Kasumi-1 (cell line): ENCODE measurements at places on chromosomes 2 and 18.

DNA sequence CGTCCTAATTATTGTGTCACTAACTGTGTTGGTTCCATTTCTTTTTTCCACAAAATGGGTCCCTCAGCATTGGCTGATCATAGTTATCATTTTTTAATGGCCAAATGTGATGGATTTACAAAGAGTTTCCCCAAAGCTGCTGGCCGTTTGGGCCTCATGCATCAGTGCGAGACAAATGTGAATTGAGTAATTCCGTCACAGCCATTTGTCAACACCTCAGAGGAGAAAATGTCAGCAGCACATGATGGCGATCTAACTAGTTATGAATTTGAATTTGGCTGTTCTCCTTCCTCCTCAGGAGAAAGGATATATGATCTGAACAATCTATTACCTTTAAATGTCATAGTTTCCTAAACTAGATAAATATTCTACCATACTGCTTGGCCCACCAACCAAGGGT is 54.9 kb upstream of the SP3 start:
- no peak for DNase-seq

DNA sequence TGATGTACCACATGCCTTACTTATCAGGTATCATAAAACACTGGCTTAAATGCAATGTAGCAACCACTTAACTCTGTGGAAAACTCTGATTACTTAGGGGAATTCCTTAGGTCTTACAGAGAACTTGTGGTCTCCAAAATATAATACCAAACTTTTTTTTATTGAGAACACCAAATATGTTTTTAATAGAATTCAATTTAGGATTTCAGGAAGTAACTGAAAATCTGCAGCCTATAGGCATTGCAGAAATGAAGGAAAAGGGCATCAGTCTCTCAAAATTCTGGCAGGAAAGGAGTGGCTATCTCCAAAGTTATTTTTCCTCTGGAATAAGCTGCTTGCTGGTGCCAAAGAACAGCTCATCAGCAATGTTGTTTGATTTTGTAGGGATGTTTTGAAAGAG is 105.3 kb upstream of the UGP2 start:
- no peak for DNase-seq

DNA sequence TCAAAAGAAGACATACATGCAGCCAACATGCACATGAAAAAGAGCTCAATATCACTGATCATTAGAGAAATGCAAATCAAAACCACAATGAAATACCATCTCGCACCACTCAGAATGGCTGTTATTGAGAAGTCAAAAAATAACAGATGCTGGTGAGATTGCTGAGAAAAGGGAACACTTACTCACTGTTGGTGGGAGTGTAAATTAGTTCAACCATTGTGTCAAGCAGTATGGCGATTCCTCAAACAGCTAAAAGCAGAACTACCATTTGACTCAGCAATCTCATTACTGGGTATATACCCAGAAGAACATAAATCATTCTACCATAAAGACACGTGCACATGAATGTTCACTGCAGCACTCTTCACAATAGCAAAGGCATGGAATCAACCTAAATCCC is 95.5 kb upstream of the XIRP2 start:
- no peak for DNase-seq

DNA sequence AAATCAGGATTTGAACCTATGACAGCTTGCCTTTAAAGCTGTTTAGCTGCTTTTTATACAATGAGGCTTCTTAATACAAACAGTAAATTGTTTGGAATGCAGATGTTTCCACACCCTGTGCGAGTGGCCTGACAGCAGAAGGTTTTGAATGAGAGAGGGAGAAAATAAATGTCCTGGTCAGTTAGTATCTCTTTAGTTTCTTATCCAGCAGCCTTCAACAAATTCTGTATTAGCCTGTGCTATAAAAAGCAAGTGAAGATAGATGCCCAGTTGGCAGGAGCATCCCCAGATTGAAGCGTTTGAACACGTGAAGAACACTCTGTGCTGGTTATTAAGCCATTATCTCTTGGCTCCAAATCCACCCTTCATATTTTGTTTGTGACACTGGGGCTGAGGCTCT is 70.6 kb downstream of the CERS6 start:
- DNase-seq, result no peak

DNA sequence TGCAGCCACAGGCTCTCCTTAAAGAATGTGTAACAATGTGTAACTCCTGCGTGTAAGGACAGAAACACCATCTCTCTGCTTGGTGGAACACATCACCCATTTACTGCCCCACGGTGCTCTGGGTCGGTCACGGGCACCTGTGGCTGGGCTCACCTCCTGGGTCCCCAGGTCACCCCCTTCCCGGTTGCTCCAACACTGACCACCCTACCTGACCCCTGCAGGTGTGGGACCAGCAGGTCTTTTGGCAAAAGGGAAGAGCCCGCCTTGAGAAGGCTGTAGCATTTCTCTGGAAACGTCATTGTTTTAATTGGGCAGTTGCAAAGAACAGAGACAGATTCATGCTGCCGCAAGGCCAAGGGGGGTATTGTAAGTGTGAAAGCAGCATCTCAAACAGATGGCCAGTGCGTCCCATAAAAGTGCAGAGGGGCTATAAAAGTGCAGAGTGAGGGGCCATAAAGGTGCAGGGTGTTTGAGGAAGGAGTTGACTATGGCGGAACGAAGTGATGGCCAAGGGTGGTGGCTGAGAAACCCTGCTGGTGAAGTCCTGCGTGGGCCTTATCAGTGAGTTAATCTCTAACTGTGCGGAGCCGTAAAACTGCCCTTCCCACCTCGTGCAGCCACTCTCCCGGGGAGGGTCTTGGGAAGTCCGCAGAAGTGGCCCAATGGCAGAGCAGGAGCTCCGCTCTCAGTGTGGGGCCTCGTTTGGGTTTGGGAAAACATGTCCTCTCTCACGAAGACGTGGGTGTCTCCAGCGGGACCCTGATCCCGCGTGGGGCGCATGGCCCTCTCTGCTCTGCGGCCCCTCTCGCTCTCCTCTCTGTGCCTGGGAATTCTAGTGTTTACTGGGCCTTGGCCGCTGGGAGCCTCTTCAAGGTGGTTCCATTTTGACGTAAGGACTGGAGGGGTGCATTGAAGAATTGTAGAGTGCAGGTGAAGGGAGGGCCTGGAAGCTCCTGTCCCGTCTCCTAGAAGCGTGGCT is 13.7 kb upstream of the NEU4 start:
- no peak for DNase-seq

DNA sequence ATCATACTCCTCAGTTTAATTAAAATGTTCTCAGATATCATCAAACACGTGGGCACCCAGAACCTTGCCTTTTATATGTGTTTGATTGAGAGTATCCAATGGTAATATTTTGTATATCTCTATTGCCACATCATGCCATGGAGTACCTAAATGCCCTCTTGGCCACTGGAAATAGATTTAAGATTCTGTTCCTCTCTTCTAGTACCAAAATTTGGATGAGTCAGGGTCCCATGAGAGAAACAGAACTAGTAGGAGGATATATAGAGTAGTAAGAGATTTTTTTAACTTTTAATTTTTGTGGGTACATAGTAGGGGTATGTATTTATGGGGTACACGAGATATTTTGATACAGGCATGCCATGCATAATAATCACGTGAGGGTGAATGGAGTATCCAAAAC is 9.6 kb upstream of the ZAP70 start:
- DNase-seq, result no peak

GRCh38 chr2:238882082-238882755 is 34.3 kb downstream of the TWIST2 start:
- DNase-seq, result no peak

GRCh38 chr18:48133671-48134251 is 203.3 kb upstream of the SMAD2 start:
- DNase-seq, result no peak

DNA sequence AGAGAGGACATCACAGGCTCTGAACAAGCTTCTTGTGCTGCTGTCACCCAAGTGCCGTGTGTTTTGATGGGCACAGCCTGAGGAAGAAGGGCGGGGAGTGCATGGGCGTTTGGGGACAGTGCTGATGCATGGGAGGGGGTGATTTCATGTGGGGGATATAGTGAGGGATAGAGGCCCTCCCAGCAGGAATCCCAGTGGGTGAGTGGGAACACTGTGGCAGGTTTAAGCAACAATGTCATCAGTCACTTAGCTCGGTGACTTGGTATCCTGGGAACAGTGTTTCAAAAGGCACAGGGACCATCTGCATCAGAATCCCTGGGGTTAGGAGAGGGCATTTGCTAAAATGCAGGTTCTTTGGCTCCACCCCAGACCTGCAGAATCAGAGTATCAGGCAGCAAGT is 609 bp downstream of the SIGLEC15 start:
- DNase-seq, result no peak

DNA sequence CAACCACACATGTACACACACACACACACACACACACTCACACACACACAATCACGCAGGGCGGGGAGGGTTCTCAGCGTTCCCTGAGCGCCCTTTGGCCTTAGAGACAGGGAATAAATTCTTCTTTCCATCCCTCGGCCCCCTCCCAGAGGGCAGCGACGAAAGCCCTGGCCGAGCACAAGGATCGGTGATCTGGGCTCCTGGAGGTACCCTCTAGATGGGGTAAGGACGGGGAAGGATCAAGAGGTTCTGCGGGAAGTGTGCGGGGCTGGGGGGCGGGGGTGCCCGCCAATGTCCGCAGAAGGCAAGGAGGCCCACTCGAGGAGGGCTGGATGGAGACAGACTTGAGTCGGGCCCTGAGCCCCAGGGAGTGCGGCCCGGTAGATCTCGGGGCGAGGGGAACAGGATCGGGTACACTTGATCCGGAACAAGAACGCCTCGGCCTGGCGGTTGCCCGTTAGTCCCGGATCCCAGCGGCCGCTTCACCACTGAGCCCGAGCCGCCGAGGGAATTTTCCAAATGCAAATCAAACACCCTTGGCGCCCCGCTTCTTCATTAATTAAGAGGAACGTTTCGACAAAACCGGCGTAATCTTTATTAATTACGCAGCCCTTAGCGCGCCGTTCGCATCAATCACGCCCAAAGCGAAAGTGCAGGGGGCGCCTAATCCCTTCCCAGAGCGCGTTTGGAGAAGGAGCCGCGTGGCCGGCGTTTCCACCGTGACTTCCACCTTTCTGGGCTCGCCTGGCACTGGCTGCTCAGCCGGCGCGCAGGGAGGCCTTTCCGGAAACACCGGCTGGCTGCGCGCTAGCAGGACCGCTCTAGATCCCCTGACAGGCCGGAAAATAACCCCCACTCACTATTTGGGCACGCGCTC is 7.0 kb upstream of the PAX3 start:
- DNase-seq, result no peak

GRCh38 chr2:171287611-171288010 is 126.9 kb upstream of the TLK1 start:
- peak; percentile 74 for DNase-seq

DNA sequence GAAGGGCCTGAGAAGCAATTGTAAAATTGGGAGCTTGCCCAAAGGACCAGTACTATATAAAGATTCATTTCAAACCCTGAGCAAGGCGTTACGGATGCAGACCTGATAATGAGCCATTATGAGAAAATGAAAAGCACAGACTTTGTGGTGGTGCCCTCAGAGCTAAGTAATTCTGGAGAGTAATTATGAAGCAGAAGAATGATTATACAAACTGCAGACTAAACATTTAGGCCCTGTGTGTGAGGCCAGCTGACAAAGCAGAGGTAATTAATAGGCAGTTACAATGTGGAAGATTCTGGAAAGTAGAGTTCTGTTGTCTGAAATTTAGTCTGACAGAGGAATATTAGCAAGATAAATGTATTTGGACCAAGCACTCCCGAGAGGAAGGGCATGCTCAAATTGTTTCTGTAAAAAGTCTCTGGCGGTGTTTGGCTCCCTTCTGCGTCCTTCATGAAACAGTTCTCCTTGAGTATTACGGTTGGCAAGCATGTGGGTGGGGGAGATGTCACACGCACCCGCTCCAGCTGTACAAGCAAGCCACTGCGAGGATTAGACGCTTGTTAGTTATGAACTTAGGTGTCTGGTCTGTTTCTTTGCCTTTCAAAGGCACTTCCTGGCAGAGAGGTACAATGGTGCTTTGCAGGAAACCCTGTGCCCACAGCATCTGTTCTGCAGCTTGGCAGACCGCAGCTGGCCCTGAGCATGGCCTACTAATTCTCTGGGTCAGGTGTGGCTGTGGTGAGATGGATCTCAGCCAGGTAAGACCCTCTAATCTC is 45.5 kb downstream of the CDC42EP3 start:
- DNase-seq, result no peak

DNA sequence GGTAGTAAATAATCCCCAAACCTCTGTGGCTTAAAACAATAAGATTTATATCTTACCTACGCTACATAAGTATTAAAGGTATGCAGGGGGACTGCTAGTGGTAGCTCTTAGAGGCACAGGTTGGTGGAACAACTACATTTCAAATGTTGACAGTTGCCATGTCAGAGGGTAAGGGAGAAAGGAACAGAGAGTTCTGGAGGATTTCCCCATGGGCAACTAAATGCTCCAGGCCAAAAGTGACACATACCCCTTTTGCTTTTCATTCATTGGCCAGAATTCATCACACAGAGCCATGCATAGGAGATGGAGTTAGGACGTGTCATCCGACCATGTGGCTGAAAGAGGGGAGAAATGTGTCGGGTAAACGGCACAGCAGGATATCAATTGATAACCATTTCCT is 133.2 kb downstream of the NAPG start:
- no peak for DNase-seq

DNA sequence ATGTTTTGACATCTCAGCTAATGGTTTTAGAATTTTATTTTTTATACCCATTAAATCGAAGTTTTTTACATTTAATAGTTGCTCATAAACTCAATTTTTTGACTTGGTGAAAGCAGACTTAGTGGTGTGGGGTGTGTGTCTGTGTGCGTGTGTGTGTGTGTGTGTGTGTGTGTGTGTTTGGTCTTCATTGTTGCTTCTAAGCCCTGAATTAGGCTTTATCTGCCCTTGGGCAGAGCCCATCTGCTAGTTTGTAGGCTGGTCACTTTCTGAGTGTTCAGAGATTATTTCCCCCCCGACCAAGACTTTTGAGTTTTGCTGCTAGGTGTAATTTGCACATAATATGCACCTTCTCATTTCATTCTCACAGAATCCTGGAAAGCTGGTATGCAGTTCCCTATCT is 14.3 kb downstream of the PAX3 start:
- DNase-seq, result no peak

DNA sequence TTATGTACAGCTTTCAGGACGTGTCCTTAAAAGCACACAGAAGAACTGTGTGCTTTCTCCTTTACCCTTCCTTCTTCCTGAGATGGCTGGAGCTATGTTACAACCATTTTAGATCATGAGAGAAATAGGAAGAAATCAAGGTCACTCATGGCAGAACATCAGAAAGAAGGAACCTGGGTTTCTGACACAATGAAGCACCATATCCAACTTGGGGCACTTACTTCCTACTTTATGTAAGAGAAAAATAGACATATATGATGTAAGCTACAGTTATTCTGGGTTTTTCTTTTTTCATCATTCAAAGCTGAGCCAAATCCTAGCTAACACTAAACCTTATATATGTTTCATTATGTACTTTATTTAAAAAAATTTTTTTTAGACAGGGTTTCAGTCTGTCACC is 79.5 kb downstream of the FAM161A start:
- DNase-seq, result peak; percentile 14

- no peak for DNase-seq
Observed at GRCh38 chr18:80171054-80171872, 62.2 kb downstream of the ADNP2 start.
